Iris pigment epithelial cell (primary cell): ENCODE measurements at places on chromosomes 2 and 18.
A peak's percentile ranks its signal among the peaks of the same experiment; 100 is the strongest.

- DNase-seq, result no peak
These were observed 151.1 kb upstream of the SLC1A4 start for GRCh38 chr2:64837925-64838641.

DNA sequence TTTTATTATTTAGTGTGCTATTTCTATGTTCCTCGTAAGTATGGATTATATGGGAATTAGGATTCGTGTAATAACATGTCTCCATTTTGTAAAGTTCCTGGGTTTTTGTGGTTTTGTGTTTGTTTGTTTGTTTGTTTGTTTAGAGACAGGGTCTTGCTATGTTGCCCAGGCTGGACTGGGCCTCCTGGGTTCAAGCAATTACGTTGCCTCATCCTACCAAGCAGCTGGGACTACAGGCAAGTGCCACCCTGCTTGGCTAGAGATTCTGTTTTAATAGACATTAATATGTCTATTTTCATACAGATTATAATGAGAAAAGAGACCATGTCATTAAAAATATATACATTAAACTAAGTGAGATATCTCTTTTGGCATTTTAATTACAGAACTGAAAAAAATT lies 35.2 kb upstream of the OTX1 start:
- DNase-seq, result no peak

DNA sequence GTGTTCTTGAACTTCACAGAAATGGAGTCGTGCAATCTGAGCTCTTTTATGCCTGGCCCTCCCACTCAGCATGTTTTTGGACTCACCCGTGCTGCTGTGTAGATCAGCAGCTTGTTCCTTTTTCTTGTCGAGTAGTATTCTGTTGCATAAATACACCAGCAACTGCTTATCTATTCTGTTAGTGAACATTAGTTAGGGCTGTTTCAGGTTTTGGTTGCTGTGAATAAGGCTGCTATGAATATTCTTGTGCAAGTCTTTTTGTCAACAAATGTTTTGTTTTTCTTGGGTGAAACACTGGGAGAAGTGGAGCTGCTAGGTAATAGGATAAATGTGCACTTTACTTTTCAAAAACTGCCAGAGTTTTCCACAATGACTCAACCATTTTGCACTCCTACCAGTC lies 15.3 kb upstream of the CIDEA start:
- DNase-seq, result peak; percentile 19

DNA sequence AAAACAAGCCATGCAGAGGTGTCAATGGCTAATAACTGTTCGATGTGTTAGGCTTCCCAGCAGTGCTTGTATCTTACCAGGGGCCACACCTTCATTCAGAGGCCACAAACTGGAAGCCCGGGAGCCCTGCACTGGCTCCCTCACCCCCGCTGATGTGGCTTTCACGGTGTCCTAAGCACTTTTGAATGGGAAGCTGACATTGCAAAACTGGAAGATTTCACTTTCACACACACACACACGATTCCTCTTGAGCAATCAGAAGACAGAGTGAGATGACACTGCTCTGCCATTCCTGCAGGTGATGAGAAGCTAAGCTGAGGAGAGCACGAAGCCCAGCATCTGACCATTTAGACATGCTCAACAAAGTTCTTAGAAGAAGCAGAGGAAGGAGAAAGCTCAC lies 8.6 kb upstream of the ZNF407 start:
- DNase-seq, result no peak

GRCh38 chr2:20625491-20626391 lies 25.2 kb downstream of the HS1BP3 start:
- DNase-seq, result no peak

DNA sequence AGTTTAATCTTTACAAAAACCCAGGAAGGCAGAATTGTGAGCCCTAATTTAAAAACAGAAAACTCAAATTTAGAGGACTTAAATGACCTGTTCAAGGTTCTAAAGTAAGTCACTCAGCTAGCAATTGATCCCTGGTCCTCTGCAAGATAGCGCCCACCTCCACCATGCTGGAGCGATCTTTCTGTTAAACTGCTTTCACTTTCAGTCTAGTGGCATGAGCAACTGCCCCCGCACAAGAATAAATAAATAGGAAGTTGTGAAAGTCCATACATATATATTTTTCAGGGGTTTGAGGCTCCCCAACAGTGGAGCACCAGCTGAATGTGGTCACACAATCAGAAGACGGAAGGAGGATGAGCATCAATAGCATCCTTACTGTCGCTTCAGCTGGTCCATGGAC lies 217.9 kb downstream of the NAPG start:
- DNase-seq, result no peak

DNA sequence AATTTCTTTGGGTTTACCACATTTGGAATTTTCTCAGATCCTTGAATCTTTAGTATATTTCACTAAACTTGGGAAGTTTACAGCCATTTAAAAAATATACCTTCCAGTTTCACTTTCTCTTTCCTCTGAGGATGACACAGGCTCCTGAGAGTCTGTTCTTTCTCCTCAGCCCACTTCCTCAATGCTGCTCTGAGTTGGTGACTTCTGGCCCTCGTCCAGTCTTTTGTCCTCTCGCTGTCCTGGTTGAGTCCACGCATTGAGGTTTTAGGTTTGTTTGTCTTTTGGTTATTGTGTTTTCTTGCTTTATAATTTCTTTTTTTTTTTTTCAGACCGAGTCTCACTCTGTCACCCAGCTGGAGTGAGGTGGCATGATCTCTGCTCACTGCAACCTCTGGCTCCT lies 40.7 kb upstream of the GALR1 start:
- peak; percentile 74 for DNase-seq

DNA sequence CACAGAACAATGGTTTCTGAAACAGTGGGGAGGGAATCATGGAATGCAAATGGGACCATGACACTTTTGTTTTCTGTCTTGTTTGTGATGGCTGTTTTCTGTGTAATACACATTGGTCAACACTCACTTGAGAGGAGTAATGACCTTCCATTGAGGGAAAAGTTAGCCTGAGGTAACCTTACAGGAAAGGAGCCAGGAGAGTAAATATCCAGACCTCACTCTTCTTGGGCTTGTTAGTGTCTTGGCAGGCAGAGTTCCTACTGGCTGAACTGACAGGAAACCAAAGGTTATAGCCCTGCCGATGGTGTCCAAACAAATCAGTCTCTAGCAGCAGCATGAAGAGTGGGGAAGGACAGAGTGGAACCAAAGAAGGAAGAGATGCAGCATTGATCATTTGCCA lies 17.2 kb upstream of the RPRM start:
- no peak for DNase-seq

GRCh38 chr18:60894254-60894945 lies 438.8 kb upstream of the CDH20 start:
- DNase-seq, result peak; percentile 39

GRCh38 chr2:26245810-26246209 lies 1.1 kb downstream of the HADHB start:
- DNase-seq, result peak; percentile 50

GRCh38 chr2:235149736-235150135 lies 197.9 kb downstream of the SH3BP4 start:
- no peak for DNase-seq

GRCh38 chr2:20617081-20617575 lies 33.8 kb downstream of the HS1BP3 start:
- no peak for DNase-seq

DNA sequence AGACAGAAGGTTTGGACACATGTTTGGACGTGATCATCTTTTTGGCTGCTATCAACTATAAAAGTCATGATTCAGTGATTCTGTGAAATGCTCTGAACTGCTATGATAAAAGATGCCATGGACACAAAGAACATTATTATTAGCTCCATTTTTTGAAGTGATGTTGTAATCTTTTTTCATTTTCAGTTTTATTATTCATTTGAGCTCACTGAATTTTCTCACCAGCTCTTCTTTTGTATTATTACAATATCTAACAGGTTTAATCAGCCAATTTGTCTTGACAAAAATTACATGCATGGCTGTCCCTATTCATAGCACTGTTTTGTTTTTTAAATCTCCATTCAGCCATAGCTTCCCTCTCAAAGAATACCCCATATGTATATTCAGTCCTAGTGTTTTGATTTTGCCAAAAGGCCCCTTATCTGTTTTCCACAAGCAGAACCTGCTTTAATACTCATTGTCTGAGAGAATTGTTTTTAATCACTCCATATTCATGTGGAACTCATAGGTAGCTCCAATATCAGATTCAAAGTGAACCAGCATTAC lies 314.0 kb upstream of the FAM98A start:
- no peak for DNase-seq

DNA sequence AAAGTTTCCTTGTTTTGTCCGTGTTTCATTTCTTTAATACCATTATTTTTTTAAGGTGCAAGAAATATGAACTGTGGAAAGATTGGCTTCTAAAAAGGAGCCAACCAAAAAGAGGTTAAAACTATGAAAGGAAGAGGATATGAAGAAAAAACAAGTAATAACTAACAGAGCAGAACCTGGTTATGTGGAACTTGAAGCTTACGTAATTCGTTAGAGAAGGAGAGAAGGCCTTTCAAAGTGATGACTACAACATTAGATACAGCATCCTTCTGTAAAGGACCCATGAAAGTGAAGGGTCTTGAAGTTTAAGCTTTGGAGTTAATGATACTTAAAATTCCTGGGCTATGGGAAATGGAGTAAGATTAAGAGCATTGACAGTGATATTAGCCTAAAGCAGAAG lies 84.5 kb downstream of the ANKRD12 start:
- no peak for DNase-seq

DNA sequence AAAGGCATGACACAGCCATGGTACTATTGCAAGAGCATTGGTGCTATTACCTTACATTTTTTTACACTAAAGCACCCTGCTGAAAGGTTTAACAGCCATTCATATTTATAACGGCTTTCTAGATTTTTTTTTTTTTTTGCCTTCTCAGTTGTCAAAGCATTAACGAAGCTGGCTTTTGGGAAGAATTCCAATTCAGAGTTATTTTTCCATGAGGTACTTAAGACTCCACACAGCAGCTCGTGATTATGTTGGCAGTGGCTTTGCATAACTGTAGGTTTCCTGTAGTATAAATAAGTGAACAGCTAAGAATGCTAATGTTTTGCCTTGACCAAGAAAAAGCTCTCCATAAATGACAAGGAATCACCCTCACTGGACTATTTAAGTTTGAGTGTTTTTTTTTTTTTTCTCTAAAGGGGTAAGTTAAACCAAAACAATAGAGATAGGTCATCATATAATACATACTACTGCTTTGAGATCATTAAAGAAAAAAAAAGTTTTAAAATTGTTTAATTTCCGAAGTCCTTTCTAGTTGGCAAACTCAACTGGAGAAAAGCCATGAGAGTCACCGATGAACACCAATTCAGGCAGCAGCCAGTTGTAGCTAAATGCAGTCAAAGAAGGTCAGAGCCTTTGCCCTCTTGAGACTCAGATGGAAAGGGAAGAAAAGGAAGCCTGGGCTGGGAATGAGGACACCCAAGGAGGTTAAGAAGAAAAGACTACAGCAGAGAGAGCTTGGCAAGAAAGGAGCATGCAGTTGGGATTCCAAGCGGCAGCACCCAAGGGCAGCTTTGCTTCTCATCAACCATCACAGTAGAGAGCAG lies 187.4 kb upstream of the NCKAP5 start:
- DNase-seq, result peak; percentile 99

DNA sequence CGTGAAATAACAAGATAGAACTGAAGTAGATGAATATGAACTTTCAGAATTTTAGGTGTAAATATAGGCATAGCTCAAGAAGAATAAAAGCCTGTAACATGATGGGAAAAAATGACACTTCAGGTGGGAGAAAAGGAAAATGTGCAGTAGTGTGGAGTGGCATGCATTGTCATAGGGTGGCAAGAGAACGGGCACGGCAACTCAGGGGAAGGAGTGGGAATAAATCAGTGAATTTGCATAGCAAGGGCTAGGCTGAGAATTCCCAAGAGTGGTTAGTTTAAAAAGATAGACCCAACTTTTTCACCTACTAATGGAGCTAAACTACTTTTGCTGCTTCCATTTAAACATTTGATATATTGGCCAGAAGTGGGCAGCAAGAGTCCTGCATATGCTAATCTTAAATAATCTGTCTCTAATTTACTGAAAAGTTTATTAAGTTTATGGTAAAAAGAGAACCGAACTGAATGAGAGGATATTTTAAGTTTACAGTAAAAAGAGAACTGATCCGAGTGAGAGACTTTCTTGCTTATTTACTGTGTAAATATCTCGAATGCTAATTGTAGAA lies 228.1 kb downstream of the CTNNA2 start:
- no peak for DNase-seq

DNA sequence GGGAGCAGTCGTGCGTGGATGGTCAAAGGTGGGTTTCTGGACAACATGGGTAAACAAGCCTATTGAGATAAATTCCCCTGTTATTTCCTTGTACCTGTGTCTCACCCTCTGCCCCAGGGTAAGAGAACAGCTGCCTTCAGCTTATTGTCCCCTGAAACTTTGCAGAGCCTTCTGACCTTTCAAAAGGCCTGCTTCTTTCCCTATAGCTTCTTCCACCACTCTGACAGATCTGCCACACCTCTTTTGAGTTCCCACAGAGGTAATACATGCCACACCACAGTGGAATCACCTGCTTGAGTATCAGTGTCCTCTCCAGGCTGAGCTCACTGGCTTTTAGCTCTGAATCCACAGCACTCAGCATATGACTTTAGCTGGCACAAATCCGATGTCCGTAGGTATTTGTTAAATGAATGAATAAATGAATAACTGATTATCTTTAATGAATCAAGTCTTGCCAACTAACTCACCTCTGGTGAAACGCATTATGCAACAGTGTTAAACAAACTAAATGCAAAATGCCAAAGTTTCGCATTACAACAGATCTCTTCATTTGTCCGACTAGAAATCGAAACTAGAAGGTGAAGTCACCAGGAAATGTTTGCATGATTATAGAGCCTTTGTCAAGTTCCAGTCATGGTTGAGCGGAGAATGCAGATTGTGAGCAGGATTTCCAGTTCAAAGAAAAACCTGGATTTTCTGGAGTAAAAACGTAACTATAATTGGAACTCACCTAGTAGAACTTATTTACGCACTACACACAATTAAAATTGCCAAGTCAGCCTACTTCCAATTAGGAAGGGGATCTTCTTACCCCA lies 16.4 kb downstream of the DYNAP start:
- peak; percentile 37 for DNase-seq

DNA sequence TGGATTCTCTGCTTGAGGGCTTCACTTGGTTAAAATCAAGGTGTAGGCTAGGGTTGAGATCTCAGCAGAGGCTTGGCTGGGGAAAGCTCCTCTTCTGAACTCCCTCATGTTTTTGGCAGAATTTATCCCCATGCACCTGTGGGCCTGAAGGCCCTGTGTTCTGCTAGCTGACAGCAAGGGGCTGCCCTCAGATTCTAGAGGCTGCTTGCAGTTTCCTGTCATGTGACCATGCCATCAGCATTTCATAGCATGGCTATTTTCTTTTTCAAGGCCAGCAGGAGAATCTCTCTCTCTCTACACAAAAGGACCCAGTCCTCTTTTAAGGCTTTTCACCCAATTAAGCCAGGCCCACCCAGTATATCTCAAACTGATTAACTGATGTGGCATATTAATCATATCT lies 514.8 kb upstream of the HNMT start:
- no peak for DNase-seq

GRCh38 chr2:45591073-45591472 lies 20.0 kb downstream of the SRBD1 start:
- no peak for DNase-seq

- DNase-seq, result no peak
These were observed 33.1 kb downstream of the RDH14 start for GRCh38 chr2:18527326-18527725.

- no peak for DNase-seq
These were observed 15.3 kb downstream of the FASTKD2 start for GRCh38 chr2:206780671-206781070.
